ENCODE measurements at places on chromosomes 5 and 9.

DNA sequence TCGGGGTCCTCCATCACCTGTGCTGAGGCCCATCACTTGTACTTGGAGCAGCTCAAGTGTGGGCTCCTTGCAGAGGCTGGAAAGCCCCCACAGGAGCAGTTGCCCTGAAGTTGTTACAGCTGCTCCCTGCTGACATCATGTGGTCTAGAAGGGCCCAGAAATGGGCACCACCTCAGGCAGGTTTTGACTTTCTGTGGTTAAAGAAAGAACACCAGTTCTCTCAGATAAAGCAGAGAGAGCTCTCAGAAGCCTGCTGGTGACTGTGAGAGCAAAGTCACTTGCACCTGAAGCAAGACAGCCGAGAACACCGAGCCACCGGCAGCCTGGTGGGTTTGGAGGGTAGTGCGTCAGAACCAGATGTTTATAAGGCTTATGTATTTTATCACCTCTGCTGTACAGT is 70.4 kb downstream of the MVB12B start:
- DNase-seq = no peak

- peak; percentile 66 for DNase-seq
Observed at GRCh38 chr9:77793849-77794248, 145.7 kb upstream of the GNA14 start.

- no peak for DNase-seq
Observed at GRCh38 chr5:137470921-137471220, 28.3 kb downstream of the SPOCK1 start.

DNA sequence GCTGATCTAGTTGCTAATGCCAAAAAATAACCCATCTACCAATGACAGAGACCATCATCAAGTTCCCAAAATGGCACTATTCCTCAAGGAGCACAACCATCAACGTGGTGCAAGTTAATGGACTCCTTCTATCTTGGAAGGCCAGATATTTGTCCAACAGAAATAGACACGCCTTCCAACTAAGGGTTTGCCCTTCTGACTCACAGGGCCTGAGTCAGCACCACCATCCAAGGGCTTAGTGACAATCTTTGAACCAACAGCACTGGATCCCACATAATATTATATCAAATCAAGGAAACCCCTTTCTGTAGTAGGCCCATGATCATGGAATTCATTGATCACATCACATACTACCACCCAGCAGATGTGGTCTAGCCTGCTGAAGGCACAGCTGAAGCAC is 84.3 kb downstream of the MED27 start:
- no peak for DNase-seq

GRCh38 chr5:5061836-5062235 is 78.3 kb upstream of the ADAMTS16 start:
- no peak for DNase-seq

DNA sequence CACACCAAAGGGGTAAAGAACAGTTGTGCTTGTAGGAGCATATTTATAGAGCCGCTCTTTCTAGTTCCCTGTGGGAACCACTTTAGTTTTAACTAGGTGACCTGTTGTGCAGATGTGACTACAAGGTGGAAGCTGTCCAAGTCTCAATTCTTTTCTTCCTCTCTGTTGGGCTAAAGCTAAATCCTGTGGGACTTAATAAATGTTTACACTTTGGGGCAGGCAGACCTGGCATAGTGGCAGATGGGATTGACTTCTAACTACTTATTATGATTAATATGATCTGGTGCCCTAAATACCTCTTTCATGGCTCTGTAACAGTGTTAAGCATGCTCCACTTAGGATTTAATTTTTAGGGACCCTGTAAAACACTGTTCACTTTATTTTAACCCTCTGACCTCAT is 265.3 kb downstream of the KCTD16 start:
- no peak for DNase-seq

- DNase-seq = no peak
Observed at GRCh38 chr9:129481810-129482511, 138.9 kb downstream of the C9orf50 start.

- peak; percentile 84 for DNase-seq
Observed at GRCh38 chr5:132770476-132771159, 6.4 kb downstream of the SEPTIN8 start.

GRCh38 chr5:67401172-67401571 is 204.6 kb upstream of the CD180 start:
- peak; percentile 63 for DNase-seq

GRCh38 chr5:151083081-151083676 is 2.3 kb upstream of the TNIP1 start:
- no peak for DNase-seq

DNA sequence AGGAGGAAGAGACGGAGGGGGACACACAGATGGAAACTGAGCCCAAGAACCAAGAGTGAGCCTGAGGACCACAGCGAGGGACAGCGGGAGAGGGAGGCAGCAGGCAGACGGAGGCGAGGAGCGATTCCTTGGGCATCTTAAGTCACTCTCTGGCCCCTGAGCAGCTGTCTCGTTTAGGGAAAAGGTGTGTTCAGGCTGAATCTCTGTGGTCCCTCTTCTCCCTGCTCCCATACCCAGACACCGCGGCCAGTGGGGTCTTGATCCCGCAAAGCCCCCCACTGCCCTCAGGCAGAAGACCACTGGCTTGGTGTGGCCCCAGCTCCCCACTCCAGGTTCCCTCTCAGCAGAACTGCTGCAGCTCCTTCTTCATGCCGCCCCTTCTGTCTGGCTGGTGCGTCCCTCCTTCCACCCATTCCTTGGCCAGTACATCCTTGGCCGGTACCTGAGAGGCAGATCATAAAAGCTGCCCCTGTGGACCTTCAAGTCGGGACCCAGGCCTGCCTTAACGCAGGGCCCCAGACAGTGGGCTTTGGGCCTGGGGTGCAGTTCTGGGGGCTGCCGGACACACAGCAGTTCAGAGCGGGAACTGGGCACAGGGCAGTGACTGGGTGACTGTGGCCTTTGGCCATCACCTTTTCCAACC is 5.8 kb upstream of the RALGDS start:
- no peak for DNase-seq

GRCh38 chr9:74666625-74667316 is 169.6 kb downstream of the RORB start:
- DNase-seq = peak; percentile 98

DNA sequence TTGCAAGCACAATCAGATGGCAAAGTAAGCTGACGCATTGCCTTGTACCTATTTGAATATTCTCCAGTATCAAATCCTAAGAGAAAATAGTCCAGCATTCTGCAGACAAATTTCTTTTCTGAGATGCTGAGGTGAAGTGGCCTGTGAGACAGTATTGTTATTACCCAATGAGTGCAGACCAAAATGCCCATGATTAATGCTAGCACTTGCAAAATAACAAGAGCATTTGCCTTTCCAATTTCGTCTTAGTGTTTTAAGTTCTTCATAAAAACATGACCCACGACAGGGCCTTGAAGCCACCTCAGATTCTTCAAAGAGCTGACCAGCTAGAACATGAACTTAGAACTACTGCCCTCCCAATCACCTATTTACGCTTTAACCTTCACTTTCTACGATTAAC is 2.6 kb upstream of the IQGAP2 start:
- DNase-seq = no peak

GRCh38 chr5:88833371-88834130 is 49.4 kb downstream of the MEF2C start:
- DNase-seq = peak; percentile 58

GRCh38 chr5:172144291-172144815 is 43.7 kb downstream of the STK10 start:
- DNase-seq = no peak
